ENCODE measurements at places on chromosomes 16 and 17.

DNA sequence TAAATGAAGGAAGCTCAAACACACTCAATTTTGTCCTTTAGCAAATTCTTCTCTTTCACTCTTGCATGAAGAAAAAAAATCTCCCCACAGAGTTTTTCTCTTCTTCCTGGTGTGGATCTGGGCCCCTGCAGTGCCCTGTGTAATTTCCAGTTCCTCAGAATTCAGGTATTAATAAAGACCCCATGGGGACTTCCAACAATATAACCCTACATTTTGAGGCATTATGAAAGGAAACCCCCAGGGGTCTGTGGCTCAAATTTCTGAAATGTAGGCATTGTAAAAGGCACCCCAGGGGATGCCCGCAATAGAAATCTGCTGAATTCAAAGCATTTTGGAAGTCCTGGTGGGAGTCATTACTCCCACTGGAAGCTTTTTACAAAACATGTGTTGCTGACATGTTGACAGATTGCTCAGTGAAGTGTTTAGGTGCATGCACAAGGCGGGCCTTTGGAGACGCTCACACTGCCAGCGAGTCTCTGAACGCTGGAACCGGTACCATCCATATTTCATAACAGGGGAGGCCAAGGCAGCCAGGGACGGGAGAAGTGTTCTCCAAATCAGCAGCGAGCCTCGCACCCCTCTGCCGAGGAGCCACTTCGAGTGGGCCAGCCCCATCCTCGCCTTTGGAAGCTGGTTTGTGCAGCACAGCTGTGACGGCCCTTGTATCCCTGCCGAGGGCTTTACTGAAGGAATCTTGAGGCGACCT lies 154.0 kb downstream of the ZNF423 start:
- DNase-seq: no peak

DNA sequence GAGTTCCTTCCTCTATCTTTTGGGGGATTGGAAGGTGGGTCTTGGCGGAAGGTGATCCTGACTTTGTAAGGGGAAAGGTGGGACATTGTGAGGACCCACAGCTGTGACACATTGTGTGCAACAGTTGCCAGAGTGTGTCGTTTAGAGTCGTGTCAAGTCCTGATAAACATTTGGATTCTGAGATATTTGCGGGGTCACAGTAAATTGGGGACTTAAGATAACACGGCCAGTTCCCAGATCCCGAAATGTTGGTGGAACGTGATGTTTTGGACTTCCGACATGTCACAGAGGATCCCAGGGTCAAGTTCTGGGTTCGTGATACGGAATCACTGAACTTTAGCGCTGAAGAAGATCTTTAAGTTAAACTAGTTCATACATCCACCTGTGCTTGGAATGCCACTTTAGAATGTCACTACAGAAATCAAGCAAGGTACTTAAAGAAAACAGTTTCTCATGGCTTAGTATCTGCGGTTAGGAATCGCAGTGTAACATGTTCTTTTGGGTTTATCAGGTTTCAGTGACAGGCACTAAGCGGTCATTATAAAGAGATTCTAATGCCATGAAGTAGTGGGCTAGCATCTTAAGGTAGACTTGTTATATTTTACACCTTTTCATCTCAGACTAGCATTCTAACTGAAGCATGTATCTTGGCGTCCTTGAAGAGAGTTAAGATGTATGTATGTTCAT lies 815 bp downstream of the ATAD5 start:
- DNase-seq: no peak

DNA sequence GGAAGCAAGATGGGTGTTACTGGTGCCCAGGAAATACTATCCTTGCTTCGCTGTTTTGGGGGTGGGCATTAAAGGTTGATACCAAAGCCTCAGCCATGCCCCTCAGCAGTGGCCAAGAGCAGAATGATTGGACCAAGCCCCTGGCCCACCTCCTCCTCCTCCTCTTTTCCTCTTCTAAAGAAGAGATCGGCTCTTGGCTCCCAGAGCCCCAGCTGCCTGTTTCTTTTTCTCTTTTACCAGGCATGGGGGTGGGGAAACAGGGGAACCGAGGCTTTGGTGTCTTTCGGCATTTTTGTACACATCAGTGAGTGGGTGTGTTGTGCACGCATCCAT lies 5.8 kb downstream of the THRA start:
- no peak for DNase-seq

- no peak for DNase-seq
Observed at GRCh38 chr17:3002538-3003295, 60.7 kb downstream of the OR1D5 start.

- no peak for DNase-seq
Observed at GRCh38 chr16:30760001-30760559, 1.8 kb downstream of the CFAP119 start.

GRCh38 chr16:58628845-58629732 lies 537 bp downstream of the CNOT1 start:
- DNase-seq: peak; percentile 73

DNA sequence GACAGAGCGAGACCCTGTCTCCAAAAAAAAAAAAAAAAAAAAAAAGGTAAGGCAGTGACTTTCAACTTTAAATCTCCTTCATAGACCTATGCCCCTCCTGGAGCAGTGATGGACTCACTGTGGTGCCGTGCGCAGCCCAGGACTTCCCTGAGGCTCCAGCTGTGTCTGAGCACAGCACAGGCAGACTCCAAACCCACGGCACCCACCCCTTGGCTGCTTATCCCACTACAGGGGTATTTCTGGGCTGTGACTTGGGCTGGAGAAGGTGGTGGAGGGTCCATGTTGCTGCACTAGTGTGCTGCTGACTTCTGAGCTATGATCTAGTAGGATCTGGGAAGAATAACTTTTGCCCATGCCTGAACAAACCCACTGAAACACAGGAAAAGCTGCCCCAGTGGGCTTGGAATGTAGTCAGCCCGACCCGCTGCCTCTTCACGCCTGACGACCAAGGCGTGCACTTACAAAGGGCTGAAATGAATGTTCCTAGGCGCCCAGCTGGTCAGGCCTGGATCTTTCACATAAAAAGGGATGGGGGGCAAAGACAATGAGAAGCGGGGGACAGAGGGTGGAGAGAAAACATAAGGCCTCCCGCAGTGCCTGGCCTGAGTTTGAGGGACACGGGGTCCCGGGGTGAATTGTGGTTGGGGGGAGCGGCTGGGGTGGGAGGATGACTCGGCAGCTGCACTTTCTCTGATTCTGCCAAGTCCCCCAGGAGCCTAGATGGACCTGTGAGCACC lies 83.0 kb downstream of the IRF8 start:
- no peak for DNase-seq

DNA sequence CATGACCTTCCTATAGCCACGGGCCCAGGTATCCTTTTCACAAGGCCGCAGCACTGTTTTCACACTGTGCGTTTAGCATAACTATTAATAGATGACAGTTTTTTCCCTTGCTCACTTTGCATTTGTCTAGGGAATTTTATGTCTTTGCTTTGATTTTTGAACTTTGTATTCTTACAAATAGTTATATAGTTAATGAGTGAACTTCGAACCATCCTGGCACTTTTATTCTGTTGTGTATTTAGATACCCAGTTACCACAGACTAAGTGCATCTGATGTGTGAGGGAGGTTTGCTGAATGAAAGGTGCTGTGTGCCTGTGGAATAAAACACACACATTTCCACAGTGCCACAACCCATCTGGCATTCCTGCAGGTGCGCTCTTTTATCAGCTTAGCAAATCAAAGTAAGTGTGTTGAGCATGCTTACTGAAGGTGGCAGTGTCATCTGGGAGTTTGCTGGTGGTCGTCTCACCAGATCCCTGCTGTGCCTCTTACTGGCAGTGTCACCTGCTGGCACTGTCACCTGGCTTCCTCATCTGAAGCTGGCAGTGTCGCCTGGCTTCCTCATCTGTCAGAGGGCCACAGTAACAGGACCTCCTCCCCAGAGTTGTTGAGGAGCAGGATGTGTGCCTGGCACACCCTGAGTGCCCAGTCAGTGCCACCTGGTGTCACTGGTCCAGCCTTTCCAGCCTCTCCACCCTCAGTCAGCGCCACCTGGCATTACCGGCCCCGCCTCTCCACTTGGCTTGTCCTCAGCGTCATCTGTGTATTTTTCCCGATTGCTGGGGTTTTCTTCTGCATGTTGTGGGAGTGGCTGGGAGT lies 37.6 kb downstream of the USP10 start:
- DNase-seq: no peak

DNA sequence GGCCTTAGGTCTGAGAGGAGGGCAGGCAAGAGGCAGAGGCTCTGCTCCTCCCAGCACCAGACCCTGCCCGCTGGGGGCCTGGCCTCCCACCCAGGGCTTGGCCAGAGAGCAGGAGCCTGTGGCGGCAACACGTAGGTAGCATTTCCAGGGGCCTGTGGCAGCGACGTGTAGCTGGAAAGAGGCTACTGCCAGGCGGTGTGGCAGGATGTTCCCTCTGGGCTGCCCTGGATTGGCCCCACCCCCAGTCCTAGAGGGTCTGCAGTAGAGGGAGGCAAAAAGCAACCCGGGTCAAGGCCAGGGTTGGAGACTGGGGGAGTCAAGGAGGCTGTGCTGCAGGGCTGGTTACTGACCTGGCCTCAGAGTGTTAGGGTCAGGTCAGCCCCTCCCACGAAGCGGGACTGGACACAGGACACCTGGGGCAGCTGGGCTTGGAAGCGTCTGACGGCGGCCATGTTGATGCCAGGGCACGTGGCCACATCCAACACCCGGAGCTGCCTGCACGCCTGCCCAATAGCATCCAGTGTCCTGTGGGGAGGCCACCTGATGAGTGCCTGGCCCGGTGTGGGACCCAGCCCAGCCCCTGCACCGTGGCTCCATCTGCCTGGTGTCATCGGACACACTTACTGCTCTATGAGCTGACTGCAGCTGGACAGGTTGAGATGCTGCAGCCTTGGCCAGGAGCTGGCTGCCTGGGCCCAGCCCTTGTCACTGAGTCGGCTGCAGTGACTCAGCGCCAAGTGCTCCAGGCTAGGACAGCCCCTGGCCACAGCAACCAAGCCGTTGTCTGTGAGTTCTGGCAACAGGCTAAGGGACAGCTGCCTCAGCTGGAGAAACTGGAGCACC lies 8.5 kb downstream of the ELMO3 start:
- DNase-seq: no peak

GRCh38 chr17:5789528-5789927 lies 205.2 kb upstream of the NLRP1 start:
- no peak for DNase-seq

GRCh38 chr16:57424583-57424982 lies 20.0 kb downstream of the CCL17 start:
- no peak for DNase-seq

GRCh38 chr16:51916814-51917213 lies 630.1 kb downstream of the TOX3 start:
- DNase-seq: no peak

DNA sequence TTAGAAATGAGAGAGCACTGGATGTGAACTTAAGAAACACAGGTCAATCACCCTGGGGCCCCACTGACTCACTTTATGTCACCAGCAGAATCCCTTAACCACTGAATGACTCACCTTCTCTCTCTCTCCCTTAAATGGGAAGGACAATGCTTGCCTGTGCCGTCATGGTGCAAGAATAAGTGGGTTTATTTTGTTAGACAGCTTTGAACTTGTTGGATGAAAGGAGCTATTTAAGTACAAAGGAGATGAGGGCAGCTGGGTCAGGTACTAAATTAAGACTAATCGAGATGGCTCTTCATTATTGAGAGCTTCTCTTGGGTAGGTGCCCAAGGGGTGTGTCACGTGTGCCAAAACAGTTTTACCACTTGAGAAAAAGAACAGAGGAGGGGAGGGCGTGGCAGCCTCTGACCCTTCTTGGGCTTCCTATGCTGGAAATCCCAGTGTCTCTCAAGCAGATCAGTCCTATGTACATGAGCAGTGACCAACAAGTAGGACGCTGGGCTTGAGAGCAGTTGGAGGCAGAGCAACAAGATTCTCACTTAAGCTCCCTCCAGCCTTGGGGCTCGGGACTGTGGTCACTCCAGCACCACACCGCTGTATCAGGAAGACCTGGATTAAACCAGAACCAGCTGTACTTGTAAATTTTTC lies 6.7 kb upstream of the KRT31 start:
- peak; percentile 84 for DNase-seq

GRCh38 chr17:71349908-71350600 lies 770.8 kb upstream of the SOX9 start:
- no peak for DNase-seq

DNA sequence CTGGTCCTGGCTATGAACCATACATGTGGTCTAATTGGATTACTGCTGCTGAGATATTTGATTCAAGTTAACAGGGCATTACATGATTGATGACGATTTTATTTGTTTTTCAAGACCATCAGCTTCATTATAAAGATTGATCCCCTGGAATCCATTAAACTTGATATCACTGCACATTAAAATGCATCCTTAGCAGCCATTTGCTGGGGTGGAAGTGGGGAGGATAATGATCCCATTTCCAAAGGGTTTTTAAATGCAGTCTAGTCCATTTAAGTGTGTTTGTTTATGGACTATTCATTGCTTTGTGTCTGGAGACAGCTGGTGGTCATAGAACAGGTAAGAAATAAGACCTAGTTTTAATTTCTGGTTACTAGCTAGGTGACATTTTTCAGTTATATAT lies 40.9 kb downstream of the ADAMTS18 start:
- no peak for DNase-seq

DNA sequence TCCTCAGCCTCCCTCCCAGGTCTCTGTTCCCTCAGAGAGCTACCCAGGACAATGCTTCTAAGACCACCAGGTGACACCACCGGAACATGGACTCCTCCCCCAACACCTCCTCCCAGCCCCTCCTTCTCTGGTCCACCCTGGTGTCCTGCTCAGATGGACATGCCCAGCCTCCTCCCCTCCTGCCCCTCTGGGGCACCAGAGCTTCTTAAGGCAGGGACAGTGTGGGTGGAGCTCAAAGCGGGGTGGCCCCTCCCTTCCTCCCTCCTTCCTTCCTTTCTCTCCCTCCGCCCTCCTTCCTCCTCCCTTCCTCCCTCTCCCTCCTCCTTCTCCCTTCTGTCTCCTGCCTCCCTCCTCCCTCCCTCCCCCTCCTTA lies 22.7 kb downstream of the TRPV3 start:
- DNase-seq: peak; percentile 39

DNA sequence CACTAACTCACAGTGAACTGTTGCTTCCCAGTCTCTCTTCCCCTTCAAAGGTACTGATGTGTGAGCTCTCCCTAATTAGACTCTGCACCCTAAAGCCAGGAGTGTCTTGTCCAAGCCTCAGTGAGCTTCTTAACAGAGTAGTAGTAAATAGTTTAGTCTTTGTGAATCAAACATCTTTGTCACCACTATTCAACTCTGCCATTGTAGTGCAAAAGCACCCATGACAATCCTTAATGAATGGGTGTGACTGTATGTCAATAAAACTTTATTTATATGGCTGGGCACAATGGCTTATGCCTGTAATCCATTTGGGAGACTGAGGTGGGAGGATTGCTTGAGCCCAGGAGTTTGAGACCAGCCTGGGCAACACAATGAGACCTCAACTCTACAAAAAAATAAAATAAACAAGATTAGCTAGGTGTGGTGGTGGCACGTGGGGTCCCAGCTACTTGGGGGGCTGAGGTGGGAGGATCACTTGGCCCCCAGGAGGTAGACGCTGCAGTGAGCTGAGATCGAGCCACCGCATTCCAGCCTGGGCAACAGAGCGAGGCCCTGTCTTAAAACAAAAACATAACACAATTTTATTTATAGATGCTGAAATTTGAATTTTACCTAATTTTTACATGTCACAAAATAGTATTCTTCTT lies 45.5 kb upstream of the TNRC6A start:
- DNase-seq: no peak

GRCh38 chr17:1878419-1879121 lies 48.8 kb downstream of the RPA1 start:
- DNase-seq: no peak

All from activated CD4-positive, alpha-beta memory T cell treated with anti-CD3 and anti-CD28 coated beads for 36 hours (primary cell).